Nephron progenitor cell (in vitro differentiated cells): ENCODE measurements at places on chromosomes 5 and 9.

GRCh38 chr9:70113403-70114022 lies 69.9 kb downstream of the MAMDC2 start:
- DNase-seq = peak; percentile 40

DNA sequence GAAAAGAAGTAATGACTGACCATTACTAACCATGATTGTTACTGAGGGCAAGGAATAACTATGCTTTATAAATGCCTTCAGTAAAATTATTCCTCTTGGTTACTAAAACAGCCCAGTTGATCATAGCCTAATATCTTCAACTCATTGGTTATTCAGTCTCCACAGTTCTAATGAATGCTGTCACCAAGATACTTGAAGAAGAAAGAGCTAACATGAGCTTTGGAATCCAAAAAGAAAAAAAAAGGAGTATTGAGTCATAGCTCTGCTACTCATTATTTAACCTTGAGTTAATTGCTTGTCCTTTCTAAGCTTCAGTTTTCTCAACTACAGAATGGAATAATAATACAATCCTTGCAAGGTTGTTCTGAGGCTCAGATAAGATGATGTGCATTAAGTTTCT lies 187.7 kb downstream of the BRINP1 start:
- DNase-seq = no peak

- no peak for DNase-seq
Measured at GRCh38 chr5:173243831-173244305, 8.9 kb upstream of the NKX2-5 start.

- DNase-seq = no peak
Measured at GRCh38 chr5:61333954-61334867, 2.2 kb downstream of the ZSWIM6 start.

DNA sequence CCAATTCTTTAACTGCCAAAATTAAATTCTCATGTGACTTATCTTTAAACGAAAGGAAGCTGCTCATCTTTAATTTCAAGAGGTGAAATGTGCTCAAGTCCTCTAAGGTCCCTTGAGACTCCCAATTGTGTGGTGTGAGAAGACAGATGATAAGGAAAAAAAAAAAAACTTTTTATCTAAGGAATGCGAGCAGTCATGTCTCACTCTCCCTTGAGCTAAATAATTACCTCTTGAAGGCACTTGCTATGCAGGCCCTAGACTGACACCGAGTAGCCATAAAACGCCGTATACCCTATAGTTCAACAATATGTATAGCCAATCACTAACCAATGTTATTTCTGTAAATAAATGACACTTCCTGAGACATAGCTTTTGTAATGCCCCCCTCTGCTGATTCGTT lies 1.5 kb upstream of the DTWD2 start:
- no peak for DNase-seq
